ENCODE measurements at places on chromosomes 12 and 14.
A peak's percentile ranks its signal among the peaks of the same experiment; 100 is the strongest.

DNA sequence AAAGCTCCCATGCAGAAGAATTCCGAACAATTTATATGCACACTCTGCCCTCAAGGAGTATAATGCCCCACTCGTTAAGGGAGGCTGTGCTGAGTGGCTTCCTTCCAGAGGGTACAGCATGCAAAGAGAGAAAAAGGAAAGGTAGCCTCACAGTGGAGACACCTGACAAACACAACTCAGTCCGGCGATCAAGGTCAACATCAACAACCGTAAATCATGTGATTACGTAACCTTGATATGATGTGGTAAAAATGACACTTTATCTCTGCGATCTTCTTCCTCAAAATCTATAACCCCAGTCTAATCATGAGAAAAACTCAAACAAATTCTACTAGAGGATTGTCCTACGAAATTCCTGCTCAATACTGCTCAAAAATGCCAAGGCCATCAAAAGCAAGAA, 400.5 kb upstream of the CCDC196 start:
- DNase-seq: no peak

- no peak for DNase-seq
Observed at GRCh38 chr14:53528185-53528671, 375.1 kb upstream of the DDHD1 start.

- no peak for DNase-seq
Observed at GRCh38 chr12:4324366-4324765, 3.4 kb downstream of the TIGAR start.

GRCh38 chr12:54945082-54945481, 39.5 kb downstream of the TESPA1 start:
- no peak for DNase-seq

GRCh38 chr14:75331471-75331870, 52.8 kb downstream of the FOS start:
- peak; percentile 26 for DNase-seq

DNA sequence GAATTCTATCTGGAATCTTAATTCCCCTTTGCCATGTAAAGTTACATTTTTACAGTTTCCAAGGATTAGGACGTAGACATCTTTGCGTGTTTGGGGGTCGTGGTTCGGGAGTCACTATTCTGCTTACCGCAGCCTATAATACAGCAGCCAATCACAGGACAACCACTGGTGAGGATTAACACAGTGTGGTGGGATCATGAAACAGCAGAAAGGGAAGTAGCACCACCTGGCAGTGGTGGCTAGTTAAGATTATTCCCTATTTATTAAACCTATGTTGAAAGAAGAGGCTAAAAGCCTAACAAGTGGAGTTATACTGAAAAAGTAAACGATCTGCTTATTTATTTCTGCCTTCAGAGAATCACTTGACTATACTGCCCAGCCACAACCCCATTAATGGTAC, 71.7 kb downstream of the IPO8 start:
- no peak for DNase-seq

DNA sequence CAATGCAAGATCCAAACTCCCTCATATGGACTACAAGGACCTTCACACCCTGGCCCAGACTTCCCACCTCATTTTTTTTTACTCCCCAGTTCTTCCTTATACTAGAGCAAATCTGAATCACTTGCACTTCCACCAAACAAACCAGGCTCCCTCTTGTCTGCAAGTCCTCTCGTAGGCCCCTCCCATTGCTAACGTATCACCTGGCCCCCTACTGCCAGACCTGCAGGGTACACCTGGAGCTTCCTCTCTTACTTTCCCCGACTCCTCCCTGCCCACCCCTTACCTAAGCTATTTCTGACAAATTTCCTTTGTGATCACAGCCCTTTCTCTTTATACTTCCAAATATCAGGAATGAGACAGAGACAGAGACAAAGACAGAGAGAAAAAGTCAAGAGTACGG, 463.9 kb downstream of the GALC start:
- DNase-seq: no peak

DNA sequence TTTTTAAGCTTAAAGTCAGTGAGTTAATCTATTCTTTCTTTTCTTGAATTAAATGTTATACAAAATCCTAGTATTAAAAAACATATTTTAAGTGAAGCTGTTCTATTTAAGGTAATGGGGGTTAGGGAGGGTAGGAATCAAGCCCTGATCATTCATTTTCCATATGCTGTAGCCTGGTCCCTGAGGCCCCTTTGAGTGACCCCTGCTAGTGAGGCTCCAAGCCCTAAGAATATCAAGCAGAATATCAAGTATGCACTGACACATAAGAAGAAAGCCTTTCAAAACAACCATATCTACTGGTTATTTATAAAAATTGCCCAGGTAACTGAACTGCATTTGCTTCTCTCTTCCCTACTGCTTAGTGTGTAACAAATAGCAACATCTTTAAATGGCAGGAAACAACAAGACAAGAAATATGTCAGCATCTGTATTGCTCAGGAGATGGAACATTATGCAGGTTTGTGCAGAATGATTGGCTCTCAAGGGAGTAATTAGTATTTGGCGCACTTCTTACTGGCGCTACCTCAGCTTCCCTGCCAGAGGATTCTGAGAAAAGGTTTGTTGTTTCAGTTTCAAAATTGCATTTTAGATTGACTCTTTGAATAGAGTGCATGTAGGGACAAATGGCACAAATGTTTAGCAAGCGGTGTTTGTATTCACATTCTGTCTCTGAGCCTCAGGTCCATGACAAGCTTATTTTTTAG, 223.0 kb downstream of the DUSP6 start:
- DNase-seq: no peak

GRCh38 chr14:75539162-75539560, 16.9 kb downstream of the BATF start:
- DNase-seq: no peak

DNA sequence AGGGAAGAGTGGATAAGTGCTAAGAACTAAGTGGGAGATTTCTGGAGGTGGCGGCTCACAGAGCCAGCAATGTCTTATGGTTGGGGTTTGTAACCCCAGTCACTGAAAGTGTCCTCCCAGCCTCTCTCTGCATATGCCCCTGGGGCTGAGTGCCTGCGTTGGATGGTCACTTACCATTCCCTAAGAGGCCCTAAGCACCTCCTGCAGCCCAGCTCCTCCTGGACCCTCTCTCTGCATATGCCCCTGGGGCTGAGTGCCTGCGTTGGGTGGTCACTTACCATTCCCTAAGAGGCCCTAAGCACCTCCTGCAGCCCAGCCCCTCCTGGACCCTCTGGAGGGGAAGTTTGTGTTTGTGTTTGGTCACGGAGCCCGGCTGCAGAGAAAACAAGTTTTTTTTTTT, 425.8 kb downstream of the TMEM121 start:
- no peak for DNase-seq

GRCh38 chr14:21036751-21037150, 2.1 kb upstream of the RNASE13 start:
- DNase-seq: no peak

GRCh38 chr12:56897844-56898361, 36.3 kb downstream of the SDR9C7 start:
- no peak for DNase-seq

- no peak for DNase-seq
Observed at GRCh38 chr12:91483471-91483985, 300.9 kb upstream of the DCN start.

DNA sequence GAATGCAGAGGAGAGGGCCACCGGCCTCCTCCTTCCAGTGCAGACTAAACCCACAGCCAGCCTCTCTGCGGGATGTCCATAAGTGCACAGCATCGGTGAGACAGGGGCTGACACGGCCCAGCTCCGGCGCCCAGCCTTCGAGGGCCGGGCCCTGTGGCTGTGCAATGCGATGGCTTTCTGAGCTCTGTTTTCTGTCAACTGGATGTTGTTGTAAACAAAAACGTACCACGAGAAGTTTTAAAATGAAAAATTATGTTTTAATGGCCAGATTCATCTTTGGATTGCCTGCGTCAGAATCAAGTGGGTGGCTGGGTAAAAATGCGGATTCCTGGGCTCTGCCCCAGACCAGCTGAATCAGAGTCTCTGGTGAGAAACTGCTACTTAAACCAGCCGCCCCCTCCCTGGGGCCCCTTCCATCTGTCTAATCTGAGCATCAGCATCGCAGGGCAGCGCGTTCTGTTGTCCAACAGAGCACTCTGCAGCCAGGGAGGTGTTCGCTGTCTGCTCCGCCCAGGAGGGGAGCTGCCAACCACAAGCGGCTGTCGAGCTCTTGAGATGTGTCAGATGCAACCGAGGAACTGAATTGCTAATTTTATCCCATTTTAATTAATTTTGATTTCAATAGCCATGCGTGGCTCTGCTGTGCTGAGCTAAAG, 133.4 kb downstream of the RFLNA start:
- no peak for DNase-seq

GRCh38 chr12:76714415-76714814, 49.5 kb upstream of the ZDHHC17 start:
- DNase-seq: no peak

- no peak for DNase-seq
Observed at GRCh38 chr14:92850492-92850891, 56.4 kb downstream of the GOLGA5 start.

DNA sequence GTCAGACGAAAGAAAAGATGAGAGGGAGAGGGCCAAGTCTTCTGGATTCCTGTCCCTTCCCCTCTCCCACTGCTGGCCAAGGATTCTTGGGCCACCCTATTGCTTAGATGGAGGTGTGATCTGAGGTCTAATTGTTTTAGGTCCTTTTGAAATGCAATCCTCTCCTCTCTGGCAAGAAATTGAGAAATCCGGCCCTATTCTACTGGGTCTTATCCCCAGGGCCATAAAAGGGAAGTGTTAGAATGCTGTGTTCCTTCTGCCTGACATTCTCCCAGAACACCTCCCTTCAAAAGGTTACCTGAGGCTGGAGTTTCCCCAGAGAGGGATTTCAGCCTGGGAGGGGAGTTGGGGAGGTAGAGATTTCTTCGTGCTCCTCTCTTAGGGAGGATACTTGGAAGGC, 4.4 kb downstream of the WNT5B start:
- DNase-seq: no peak

- no peak for DNase-seq
Observed at GRCh38 chr14:67420102-67420739, 8.3 kb upstream of the PLEK2 start.

GRCh38 chr12:77842430-77842829, 11.7 kb downstream of the NAV3 start:
- DNase-seq: no peak

DNA sequence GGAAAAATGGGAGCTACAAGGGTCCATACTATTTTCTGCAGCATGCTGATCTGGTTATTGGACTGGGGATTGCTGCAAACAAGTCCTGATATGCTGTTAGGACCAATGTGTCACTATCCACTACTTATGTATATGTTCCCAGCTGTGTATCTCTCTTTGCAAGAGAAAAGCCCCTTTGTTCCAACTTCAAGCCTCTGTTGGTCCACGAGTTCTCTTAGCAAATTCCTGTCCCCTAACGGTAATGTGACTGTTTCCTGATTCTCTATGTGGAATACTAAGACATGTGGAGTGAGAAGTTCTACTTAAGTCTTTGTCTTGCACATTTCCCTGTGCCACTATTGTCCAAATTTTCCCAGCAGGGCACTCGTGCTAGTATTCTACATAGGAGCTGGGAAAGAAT, 557.7 kb downstream of the FSCB start:
- no peak for DNase-seq

GRCh38 chr14:68043752-68044151, 224.2 kb downstream of the RAD51B start:
- DNase-seq: no peak

GRCh38 chr12:117986705-117987469, 18.1 kb upstream of the KSR2 start:
- no peak for DNase-seq

DNA sequence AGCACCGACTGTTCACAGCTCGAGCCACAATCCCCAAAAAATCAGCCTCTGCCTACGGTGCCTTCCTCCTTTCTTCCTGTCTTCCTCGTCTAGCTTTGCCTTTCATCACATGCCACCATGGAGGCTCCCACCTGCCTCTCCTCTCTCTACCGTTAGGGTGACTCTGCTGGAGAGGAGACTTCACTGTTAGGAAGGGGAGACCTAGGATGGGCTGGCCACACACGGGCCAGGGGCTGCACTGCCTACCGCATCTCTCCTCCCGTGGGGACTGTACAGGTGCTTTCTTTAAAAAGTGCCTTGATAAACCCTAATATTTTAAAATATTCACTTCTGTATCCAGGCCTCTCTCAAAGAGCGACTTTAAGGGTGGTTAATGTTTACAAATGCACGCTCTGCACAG, 1104.7 kb downstream of the BCL11B start:
- DNase-seq: no peak

GRCh38 chr12:100993916-100994450, 199.4 kb downstream of the ANO4 start:
- DNase-seq: no peak

DNA sequence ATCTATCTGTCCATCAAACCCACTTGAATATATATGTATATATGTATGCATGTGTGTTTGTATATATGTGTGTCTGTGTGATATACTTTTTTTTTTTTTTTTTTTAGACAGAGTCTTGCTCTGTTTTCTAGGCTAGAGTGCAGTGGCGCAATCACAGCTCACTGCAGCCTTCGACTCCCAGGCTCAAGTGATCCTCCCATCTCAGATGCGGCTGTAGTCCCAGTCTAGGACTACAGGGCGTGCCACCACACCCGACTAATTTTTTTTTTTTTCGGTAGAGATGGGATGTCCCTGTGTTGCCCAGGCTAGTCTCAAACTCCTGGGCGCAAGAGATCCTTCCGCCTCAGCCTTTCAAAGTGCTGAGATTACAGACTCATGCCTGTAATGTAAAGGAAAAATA, 13.0 kb upstream of the APOBEC1 start:
- no peak for DNase-seq

Data from mesenteric fat pad (tissue), 1 donor.